ENCODE measurements at places on chromosomes 3 and 15. TPM values are rescaled to one million over a fixed set of nuclear protein-coding genes. Genes with fewer than 3 reads are reported as not detected.

DNA sequence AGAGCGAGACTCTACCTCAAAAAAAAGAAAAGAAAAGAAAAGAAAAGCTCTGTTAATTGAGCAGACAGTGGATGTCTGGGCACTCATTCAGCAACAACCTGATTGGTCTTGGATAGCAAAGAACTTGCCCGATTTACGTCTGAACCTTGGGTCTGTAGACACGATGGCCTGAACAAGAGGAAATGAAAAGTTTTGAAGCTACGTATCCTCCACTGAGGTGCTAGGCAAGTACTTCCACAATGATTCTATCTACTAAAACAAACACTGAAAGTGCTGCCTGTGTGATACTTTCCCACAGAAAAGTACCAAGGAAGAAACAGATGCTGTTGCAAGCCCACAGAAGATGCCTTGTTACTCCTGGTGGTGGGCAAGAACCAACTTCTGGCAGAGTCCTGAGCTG lies 21.8 kb upstream of the MUSTN1 start:
- H3K4me3 ChIP-seq: no peak overlapping the region
- H3K4me1 ChIP-seq: no peaks in the 10 kb centered on the region
- no peak overlapping the region for H3K27ac ChIP-seq

GRCh38 chr15:75733761-75734651 lies 21.4 kb upstream of the CSPG4 start:
- H3K36me3 ChIP-seq: no peaks in the 10 kb centered on the region
- DNase-seq: no peak
- H3K4me3 ChIP-seq: no peak overlapping the region
- no peaks in the 10 kb centered on the region for H3K4me1 ChIP-seq
- no peak overlapping the region for H3K27ac ChIP-seq

The LYZL4 gene
- not detected for polyA plus RNA-seq

The SYNM gene
- 4.3 TPM for polyA plus RNA-seq

The SAMD7 gene
- polyA plus RNA-seq: not detected

The SLC9C1 gene
- not detected for polyA plus RNA-seq
